T-helper 17 cell (primary cell): ENCODE measurements at places on chromosomes 16 and 17.

DNA sequence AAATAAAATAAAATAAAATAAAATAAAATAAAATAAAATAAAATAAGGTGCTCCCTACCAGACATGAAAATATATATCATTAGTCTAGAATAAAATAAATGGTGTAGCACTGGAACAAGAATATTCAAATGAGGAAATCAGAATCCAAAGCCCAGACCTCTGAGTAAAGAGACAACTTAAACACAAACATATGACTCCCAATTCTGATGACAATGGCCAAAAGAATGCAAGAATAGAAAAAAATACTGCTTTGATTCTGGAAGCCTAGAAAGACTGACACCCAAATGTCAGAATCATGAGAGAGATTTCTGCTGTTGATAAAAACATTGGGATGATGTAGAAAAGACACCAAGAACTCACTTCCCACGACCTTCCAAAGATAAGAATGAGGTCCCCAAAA lies 27.9 kb downstream of the MYOCD start:
- no peak for DNase-seq
- no peak overlapping the region for H3K4me3 ChIP-seq
- no peaks in the 10 kb centered on the region for H3K36me3 ChIP-seq

DNA sequence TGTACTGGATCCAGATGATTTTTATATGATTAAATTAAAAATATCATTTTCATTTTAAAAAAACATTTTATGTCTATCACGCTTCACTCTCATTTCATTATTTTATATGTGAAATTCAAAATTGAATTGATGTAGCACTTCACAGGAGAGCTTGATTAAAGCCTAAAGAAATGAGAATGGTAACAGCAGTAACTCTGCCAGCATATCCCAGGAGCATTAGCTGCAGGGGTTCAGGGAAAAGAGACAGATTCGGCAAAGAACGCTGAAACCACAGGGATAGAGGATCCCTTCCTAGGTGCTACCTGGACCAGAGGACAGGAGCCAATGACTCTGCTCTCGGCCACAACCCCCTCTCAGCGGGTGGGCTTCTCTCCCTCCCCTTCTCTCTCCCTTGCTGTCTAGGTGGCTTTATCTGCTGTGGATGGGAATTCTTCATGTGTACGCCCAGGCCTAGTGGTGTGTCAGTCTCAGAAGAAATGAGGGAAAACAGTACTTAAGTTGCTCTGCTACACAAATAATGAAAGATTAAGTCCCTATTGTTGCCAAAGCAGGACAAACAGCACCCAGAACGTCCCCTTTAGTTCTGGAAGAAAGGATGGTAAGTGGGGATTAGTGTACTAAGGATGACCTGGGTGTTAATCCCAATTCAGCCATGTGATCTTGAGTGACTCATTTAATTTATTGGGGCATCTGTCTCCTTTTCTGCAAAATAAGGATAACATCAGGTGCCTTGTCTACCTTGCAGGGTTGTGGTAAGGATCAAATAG lies 123.3 kb downstream of the CDK5R1 start:
- no peak overlapping the region for H3K27ac ChIP-seq
- no peaks in the 10 kb centered on the region for H3K27me3 ChIP-seq
- H3K36me3 ChIP-seq = no peaks in the 10 kb centered on the region
- no peak overlapping the region for H3K4me3 ChIP-seq
- no peak for DNase-seq

GRCh38 chr17:2393174-2393953 lies 7.5 kb downstream of the MNT start:
- H3K4me1 ChIP-seq = peaks cover 49% of the 10 kb centered on the region
- H3K36me3 ChIP-seq = peaks cover 8% of the 10 kb centered on the region
- peak overlapping the region; percentile 93 for H3K4me3 ChIP-seq
- no peaks in the 10 kb centered on the region for H3K27me3 ChIP-seq
- H3K27ac ChIP-seq = peak overlapping the region; percentile 99
- DNase-seq = peak; percentile 85

GRCh38 chr17:77318021-77318420 lies 177.3 kb downstream of the SEC14L1 start:
- no peak for DNase-seq
- peaks cover 17% of the 10 kb centered on the region for H3K4me1 ChIP-seq
- no peak overlapping the region for H3K4me3 ChIP-seq
- no peak overlapping the region for H3K27ac ChIP-seq

GRCh38 chr17:45070001-45070400 lies 8.9 kb downstream of the NMT1 start:
- H3K27ac ChIP-seq = peak overlapping the region; percentile 67
- no peak for DNase-seq
- no peak overlapping the region for H3K4me3 ChIP-seq
- H3K4me1 ChIP-seq = peaks cover 7% of the 10 kb centered on the region
- H3K36me3 ChIP-seq = no peaks in the 10 kb centered on the region
- H3K27me3 ChIP-seq = no peaks in the 10 kb centered on the region

DNA sequence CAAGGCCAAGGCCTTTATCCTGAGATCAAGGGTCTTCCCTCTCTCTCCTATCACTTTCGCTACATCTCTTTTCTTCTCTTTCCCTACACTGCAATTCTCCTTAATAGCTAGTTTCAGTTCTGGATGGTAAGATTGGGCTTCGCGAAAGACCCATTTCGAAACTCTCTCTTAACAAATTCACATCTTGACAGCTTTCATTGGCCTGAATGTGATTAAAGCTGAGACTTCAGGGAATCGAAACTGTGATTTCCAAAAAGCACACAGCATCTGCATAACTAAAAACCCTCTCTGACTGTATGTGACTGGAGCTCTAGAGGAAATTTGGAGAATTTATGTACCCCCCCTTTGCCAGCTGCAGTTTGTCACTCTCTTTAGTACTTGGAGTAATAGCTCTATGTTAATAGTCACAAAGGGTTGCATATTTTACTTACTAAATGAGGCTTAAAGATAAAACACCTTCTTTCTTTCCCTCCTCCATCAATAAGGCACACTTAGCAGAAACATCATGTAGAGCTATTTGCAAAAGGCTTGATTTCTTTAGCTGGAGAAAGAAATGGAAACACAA lies 105.3 kb upstream of the FAM20A start:
- H3K27me3 ChIP-seq = peaks cover 24% of the 10 kb centered on the region
- no peak overlapping the region for H3K4me3 ChIP-seq
